ENCODE measurements at places on chromosomes 7 and 10. TPM values are rescaled to one million over a fixed set of nuclear protein-coding genes. Genes with fewer than 3 reads are reported as not detected.

DNA sequence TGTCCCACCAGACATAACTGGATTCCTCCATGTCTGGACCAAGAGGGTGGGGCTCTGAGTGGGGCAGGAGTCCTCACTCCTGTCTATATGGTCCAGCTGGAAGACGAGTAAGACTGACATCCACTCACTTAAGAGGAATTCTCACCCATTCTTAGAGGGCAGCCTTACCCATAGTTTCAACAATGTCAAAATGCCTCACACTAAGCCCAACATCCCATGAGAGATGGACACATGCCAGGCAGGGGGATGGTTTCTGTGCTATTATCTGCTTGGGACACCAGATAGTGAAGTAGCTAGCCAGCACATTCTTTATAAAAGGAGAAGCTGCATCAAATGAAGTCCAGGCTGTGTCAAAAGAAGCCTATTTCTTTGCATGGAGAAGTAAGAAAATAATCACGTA, 4.7 kb upstream of the LANCL2 start:
- no peak overlapping the region for H3K27ac ChIP-seq
- H3K4me3 ChIP-seq = no peak overlapping the region
- H3K36me3 ChIP-seq = no peaks in the 10 kb centered on the region
- no peak for DNase-seq
- peaks cover 6% of the 10 kb centered on the region for H3K4me1 ChIP-seq

DNA sequence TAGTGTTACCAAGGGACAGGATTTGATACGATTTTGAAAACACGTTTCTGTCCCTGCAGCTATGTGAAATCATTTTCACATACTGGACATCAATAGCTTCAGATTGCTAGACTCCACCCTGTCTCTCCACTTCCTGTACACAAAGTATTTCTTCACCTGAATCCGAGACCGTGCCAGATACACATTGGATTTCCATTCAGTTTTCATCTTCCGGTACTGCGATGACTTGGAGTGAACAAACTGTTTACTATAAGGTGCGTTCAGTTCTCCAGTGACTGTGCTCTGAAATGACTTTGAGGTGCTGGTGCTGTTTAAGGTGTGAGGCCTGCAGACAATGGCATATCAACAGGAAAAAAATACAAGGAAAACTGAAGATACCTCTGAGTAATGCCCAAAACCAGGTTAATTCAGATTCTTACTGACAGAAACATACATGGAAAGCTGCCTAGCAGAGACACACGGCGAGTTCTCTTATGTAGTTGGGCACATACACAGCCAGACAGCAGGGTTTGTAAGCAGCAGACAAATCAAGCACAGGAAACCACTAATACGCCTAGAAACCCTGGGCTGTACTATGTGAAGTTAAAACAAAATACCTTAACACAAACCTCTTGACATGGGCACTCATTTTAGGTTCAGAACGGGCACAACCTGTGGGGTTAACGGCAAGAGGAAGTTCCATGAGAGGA, 119.2 kb downstream of the GALNT11 start:
- DNase-seq = peak; percentile 21
- H3K27me3 ChIP-seq = no peaks in the 10 kb centered on the region
- H3K36me3 ChIP-seq = peaks cover 21% of the 10 kb centered on the region
- no peak overlapping the region for H3K27ac ChIP-seq
- peaks cover 25% of the 10 kb centered on the region for H3K4me1 ChIP-seq

- no peak for DNase-seq
- H3K27me3 ChIP-seq = no peaks in the 10 kb centered on the region
Observed at GRCh38 chr10:103429647-103430046, 22.5 kb downstream of the CALHM2 start.

The PPP1R17 gene
- total RNA-seq = not detected

DNA sequence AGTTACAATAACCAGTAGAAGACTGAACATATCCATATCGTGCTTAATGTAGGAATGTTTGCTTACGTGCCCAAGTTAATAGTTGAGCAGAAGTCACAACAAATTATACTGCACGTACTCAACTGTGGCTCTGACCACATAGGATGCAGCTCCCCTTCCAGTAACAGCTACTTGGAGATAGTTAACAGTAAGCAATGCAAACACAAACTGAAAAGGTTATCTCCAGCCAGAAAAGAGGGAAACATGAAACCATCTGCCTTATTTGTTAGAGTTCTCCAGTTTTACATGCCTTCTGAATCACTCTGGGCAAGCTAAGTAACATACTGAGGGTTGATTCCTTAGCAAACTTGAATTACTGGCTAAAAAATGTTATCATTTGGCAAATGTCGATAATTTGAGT, 9.8 kb downstream of the DHX32 start:
- no peak for DNase-seq
- H3K36me3 ChIP-seq = peaks cover 5% of the 10 kb centered on the region
- H3K27me3 ChIP-seq = no peaks in the 10 kb centered on the region
- no peaks in the 10 kb centered on the region for H3K4me1 ChIP-seq

The CALD1 gene
- total RNA-seq = 313 TPM

DNA sequence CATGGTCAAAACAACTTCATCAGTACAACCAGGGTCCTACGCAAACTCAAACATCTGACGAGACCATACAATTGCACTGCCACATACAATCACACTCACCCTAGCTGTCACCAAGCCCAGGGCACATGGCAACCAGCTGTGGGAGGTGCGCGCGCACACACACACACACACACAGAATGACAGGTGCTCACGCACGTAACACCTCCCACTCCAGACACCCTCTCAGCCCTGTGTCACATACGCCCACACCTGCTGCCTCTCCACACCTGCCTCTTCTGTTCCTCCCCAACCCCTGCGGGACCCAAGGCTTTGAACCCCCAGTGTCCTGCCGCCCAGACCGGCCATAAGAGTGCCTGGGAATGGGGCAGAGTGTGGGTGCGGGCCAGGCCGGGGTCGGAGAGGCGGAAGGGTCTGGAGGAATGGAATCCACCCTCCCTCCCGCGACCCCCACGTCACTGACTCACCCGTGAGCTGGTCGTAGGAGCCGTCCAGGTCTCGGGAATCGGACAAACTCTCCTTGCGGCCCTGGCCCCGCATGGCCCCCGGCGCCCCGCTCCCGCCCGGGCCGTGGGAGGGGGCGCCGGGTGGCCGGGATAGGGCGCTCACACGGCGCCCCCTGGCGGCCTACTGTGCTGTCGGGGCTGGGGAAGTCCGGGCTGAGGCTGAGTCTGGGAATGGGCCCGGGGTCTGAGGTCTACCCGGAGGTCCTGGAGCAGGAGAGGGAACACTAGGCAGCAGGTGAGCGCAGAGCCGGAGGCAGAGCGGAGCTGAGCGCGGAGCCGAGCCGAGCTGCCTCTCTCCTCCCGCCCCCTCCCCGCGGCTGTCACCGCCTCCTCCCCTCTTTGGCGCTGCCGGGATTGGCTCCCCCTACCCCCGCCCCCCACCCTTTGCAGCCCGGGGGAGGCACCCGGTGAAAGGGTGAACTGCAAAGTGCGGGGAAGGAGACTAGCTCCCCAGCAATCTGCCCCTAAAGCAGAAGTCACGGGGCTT, at the start of gene KCNIP2:
KCNIP2 (minus strand) TSS at position 769 of the 990 bp plus-strand sequence; CDS start at position 537, 232 bp downstream.
- no peaks in the 10 kb centered on the region for H3K27me3 ChIP-seq
- H3K36me3 ChIP-seq = no peaks in the 10 kb centered on the region
- H3K27ac ChIP-seq = no peak within 1 kb of the TSS
- peaks cover 23% of the 10 kb centered on the region for H3K4me1 ChIP-seq
- DNase-seq = no peak

The SLC16A12 gene
- total RNA-seq = not detected

DNA sequence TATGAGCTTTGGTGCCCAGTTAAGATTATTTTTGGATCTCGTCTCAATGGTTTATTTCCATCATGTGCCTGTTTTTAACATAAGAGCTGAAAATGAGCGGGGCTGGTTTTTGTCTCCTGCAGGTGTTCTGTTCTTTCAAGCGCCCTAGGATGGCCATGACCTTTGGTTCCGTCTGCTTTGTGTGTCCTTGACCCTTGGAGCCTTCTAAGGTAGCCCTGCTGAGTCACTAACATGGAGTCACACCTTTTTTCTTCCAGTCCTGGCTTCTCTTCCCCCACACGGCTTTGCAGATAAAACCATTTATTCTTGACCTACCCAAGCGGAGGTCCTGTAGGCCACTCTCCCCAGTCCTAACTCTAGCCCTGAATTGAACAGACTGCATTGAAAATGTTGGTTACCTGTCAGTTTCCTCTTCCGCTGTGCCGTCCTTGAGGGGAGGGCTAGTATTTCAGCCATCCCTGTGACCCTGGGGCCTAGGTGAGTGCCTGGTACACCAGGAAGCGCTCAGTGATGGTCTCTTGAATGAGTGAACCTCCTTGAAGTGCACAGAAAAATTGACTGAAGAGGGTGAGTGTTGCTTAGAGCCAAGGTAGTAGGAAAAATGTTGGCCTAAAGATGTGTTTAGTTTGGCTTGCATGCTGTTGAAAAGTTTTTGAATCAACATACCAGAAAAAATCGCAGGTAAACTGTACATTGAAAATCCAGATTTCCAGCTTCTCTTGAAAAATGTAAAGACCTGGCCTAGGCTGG, 48.0 kb downstream of the CAMK1D start:
- DNase-seq = no peak
- H3K36me3 ChIP-seq = no peaks in the 10 kb centered on the region
- H3K4me3 ChIP-seq = no peak overlapping the region
- no peak overlapping the region for H3K27ac ChIP-seq
- H3K27me3 ChIP-seq = no peaks in the 10 kb centered on the region

- no peak overlapping the region for H3K4me3 ChIP-seq
- DNase-seq = no peak
- no peaks in the 10 kb centered on the region for H3K27me3 ChIP-seq
- H3K4me1 ChIP-seq = no peaks in the 10 kb centered on the region
- H3K36me3 ChIP-seq = no peaks in the 10 kb centered on the region
Observed at GRCh38 chr10:59148701-59149100, 27.7 kb upstream of the PHYHIPL start.

The HABP2 gene
- not detected for total RNA-seq

- no peak for DNase-seq
- H3K36me3 ChIP-seq = no peaks in the 10 kb centered on the region
- H3K4me1 ChIP-seq = peaks cover 11% of the 10 kb centered on the region
- H3K27ac ChIP-seq = no peak overlapping the region
Observed at GRCh38 chr10:113947184-113948041, 93.0 kb downstream of the NHLRC2 start.

DNA sequence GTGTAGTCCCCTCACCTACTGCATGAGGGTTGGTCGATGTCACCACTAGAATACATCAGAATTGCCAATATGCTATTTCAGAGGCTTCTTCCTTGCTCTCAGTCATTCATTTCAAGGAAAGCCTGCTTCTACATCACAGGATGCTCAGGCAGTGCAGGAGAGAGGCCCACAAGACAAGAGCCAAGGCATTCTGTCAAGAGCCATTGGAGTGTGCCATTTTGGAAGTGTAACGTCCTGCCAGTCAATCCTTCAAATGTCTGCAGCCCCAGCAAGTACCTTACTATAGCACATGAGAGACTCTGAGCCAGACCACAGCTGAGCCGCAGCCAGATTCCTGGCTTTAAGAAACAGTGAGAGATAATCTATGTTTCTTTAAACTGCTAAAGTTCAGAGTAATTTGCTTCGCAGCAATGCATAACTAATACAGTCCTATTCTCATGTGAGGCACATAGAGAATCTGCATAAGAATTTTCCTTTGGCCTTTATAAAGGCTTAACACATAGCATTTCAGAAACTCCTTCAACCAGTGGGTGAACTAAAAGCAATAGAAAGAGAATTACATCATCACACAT, 166.5 kb upstream of the GNAI1 start:
- no peaks in the 10 kb centered on the region for H3K36me3 ChIP-seq
- H3K4me1 ChIP-seq = no peaks in the 10 kb centered on the region
- H3K27me3 ChIP-seq = no peaks in the 10 kb centered on the region
- H3K4me3 ChIP-seq = no peak overlapping the region
- DNase-seq = no peak
- H3K27ac ChIP-seq = no peak overlapping the region

DNA sequence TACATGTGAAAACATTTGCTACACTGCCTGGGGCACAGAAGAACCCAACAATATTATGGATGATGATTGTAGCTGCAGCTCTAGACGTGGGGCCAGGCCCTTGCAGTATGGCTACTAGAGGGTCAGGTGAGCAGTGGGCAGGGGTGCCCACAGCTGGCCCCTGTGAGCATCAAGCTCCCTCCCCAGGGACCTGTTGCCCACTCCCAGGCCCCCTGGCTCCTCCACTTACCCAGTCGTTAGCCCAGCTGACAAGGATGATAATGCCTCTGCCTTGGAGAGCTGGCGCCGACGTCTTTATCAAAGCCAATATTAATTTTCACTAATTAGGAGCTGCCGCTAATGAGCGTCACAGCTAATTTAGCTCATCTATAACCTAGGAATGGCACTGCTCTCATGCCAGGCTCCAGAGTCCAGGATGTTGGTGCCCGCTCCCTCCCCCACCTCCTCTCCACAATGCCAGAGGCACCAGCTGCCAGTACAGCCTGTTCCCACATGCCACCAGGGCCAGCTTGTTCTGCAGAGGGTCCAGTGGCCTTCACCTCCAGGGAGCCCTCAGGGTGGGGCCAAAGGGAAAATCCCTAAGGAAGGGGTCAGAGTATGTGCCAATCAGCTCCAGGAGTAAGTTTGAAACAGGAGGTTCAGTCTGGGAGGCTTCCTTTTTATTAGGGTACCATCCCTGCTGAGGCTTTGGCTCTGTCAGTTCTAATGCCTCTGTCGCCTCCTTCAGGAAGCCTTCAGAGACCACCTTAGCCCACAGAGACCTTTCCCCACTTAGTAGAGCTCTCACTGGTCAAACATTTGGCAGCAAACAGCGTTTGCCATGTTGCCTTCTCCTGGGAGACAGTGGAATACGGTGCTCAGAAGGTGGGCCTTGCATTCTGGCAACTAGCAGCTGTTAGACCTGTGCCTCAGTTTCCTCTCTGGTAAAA, 77.2 kb downstream of the CDH23 start:
- DNase-seq = no peak
- H3K4me3 ChIP-seq = no peak overlapping the region
- H3K27ac ChIP-seq = no peak overlapping the region

GRCh38 chr7:19930051-19930450, 156.6 kb upstream of the TMEM196 start:
- no peaks in the 10 kb centered on the region for H3K27me3 ChIP-seq
- H3K4me3 ChIP-seq = no peak overlapping the region
- no peak for DNase-seq
- no peak overlapping the region for H3K27ac ChIP-seq
- H3K4me1 ChIP-seq = no peaks in the 10 kb centered on the region
- H3K36me3 ChIP-seq = no peaks in the 10 kb centered on the region

DNA sequence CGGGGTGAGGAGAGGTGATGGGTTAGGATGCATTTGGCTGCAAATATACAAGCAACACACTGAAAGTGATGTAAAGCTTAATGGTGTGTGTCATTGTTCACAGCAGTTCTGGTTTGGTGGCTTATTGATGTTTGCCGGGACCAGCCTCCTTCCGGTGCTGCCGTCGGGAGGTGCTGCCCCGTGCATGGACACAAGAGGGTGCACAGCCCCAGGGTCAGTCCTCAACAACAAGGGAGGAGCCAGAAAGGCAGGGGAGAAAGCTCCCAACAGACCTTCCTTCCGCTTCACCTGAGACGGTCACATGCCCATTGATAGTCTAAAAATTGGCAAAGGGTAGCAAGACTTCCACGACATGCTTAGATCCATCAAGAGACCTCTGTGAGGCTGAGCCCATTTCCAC, 9.5 kb downstream of the RNF32 start:
- H3K27ac ChIP-seq = no peak overlapping the region
- no peaks in the 10 kb centered on the region for H3K4me1 ChIP-seq
- H3K4me3 ChIP-seq = no peak overlapping the region
- peaks cover 2% of the 10 kb centered on the region for H3K27me3 ChIP-seq
- no peaks in the 10 kb centered on the region for H3K36me3 ChIP-seq
- no peak for DNase-seq

The OGDHL gene
- total RNA-seq = 0.58 TPM

The EIF4EBP2 gene
- 46.6 TPM for total RNA-seq
